ENCODE measurements at places on chromosomes 7 and 10. TPM values are rescaled to one million over a fixed set of nuclear protein-coding genes. Genes with fewer than 3 reads are reported as not detected.

GJC3 gene
- total RNA-seq: 0.26 TPM

GRCh38 chr10:17022466-17022825, 107.2 kb downstream of the CUBN start:
- no peak for DNase-seq

DNA sequence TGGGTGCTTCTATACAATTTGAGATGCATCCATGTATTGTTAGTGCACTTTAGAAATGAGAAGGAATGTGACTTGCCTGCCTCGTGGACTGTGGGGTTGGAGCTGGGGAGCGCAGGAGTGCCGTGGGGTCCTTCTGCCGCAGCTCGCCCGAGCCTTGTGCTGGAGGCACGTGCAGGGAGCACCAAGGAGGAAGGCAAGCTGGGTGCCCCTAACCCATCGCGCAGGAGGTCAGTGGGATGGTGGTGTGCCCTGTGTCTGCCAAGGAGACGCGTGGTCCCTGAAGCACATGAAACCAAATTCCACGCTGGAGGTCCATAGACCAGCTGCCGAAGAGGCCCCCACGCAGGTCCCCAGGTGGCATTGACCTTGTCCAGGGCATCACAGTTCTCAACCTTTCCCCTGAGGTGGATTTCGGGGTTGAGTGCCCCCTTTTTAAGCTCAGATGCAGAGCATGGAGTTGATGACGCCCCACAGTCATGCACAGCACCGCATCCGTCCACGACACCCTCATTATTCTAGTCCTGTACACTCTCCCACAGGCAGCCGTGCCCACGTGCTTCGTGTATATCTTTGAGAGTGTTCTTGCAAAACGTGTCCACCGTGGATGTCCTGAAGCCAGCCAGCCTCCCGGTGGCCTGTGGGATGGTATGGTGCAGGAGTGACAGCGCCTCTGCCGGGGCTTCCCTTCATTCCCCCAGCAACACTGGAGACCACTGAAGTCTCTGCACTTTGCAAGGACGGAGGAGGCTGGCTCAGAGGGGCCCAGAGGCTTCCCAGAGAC, 35.5 kb downstream of the FKBP6 start:
- no peak for DNase-seq

- no peak for DNase-seq
Observed at GRCh38 chr10:26386781-26387180, 51.4 kb upstream of the APBB1IP start.
